ENCODE measurements at places on chromosomes 1 and 21.

DNA sequence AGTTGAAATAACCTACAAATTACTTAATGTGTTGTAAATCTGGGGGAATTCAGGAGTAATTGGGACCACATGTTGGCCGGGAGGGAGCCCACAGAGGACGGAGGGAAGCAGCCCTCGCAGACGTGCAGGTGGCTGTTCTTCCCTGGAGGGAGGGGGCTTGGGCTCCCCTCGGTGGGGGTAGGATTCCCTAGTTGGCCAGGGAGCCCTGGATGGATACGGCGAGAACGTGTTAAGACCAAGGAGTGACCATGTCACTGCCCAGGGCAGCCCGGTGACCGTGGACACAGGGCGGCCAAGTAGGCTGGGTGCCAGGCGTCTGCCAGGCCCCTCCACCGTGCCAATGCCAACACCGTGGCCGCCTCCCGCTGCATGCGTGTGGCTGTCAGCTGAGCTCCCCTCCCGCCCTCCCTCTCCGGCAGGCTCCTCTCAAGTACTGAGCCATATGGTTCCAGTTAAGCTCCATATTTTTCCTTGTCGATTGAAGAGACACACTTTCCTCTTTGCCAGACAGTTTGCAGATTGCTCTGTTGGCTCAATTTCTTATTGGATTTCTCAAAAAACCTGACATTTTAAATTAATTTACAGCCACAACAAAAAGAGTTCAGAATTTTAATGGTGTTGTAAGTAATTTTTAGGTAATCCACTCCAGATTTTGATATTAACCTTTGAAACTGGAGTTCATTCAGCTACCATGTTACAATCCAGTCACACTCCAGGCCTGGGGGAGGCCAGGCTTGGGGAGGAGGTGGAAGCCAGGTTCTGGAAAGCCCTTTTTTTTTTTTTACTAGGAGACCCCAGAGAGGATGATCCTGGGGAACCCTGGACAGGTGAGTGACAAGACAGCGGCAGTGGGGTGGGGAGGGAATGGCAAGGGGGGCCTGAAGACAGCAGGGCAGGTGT, 71.2 kb downstream of the CASZ1 start:
- peak; percentile 16 for DNase-seq

- no peak for DNase-seq
These were observed 195.3 kb downstream of the C1orf94 start for GRCh38 chr1:34371829-34372532.

DNA sequence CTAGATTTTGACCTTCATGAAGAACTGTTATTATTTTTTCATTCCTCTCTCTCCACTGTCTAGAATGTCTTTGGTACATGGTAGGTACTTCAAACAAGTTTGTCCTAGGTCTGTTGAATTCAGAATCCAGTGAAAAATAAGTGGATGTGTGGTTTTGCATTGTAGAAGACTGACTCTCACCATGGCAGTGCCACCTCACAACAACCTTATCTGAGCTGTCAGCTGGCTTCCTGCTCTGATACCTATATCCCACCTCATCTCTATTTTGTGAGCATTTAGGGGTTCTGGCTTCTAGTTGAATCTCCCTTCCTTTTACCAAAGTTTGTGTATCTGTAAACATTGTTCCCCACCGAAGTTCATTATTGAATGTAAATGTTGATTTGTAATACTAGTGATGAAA, 9.1 kb downstream of the SWT1 start:
- DNase-seq: no peak

DNA sequence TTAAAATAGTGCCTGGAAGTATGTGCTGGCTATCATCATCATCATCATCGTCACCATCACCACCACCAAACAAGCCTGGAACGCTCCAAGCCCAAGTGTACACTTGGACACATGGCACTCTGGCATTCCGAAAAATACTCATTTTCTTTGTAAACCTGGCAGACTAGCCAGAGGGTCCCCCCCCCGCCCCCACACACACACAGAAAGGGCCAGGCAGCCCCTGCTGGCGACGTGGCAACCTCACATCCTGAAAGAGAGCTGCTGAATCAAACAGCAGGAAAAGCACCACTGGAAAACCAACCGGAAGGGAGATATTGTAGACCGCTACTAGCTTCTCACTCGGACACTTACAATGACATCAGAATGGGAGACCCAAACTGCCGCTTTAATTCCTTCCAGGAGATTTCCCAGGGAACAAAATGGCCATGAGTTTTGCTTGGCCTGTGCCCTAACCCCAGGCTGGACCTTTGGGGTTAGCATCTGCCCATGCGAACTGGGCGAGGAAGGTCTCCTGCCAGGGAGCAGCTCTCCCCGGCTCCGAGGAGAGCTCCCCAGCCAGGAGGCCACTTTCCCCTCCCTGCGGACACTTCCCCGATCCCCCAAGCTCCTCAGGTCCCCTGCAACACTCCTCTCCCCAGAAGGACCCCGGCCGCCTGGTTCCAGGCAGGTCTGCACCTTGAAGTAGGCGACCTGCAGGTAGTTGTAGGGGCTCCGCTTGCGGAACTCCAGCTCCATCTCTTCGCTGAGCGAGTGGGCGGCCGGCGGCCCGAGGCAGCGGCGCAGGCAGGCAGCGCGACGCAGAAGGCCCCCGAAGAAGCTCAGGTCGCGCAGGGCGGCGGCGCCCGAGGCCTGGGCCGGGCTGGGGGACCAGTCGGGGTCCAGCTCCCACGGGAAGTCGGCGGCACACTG, 742 bp downstream of the P3H1 start:
- DNase-seq: no peak

DNA sequence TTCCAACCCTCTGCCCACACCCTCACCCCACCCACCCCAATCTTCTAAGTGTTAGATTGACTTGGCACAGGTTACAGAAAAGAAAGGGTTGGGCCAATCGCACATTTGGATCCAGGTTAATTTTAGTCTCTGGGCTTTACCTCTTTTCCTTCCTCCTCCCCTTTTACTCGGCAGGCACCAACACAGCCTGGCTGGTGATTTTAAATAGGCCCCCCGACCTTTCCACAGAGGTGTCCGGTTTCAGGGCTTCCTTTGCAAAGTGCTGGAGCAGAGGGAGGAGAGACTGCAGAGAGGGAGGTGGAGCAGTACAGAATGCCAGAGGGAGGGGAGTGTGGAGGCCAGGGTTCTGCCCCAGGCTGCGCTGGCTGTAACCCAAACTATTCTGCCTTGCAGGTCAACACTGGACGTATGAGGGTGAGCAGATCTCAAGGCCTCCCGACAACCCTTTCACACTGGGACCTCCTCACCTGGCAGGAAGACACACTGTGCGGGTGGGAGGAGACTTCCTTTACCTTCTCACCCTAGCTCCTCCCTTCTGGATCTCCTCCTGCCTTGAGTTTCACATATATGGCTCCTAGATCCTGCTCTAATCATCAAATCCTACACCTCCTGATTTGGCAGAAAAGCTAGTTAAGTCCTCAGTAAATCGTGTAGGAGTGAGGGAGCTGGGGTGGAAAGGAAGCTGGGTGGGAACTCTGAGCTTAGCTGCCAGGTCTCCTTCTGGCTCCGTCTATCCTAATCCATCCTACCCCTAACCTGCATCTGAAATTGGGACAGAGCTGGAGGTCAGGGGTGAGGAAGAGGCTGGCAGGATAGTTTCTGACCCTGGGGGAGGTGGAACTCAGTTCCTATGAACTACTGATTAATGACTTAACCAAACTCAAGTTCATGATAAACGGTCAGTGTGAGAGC, 2.4 kb downstream of the CA14 start:
- no peak for DNase-seq

- DNase-seq: peak; percentile 58
These were observed 4.7 kb downstream of the SORT1 start for GRCh38 chr1:109392788-109393616.

GRCh38 chr1:65791396-65791795, 1.3 kb upstream of the PDE4B start:
- no peak for DNase-seq

- peak; percentile 21 for DNase-seq
These were observed 757 bp upstream of the SPSB1 start for GRCh38 chr1:9291914-9292360.

DNA sequence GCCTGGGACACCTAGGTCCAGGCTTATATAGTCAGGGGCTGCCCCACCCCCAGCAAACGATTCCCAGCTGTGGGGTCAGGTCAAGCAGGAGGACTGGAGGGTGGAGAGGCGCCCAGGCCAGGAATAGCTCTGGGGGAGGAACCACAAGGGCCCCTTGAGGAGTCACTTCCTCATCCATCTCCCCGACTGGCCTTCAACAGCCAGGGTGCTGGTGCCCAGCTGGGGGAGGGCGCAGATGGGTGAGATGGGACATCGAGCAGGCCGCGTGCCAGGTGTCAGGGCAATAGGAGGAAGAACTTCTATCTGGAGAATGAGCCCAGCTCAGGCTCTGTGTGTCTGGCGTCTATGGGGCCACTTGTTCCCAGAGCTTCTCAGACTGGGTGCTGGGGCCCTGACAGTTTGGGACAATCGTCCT, 208 bp upstream of the MYBPH start:
- DNase-seq: no peak
